ENCODE measurements at places on chromosomes 13 and 19.

DNA sequence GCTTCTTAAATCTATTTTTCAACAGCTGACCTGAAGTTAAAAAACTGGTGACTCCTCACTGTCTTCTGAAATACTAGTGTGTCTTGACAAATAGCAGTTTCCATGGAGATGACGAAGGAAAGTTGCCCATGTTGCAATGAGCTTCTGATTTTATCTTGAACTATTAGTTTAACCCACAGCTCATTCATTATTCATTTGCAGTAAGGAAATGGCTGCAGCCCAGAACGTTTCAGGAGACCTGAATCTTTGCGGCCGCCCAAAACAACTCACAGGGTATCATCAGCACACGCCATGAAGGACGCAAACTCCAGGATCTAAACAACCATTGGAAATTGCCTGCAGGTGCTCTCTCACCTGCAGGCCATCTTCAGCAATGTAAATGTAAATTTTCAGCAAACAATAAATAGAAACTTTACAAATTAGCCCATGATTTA, 142.5 kb downstream of the DCLK1 start:
- no peak for DNase-seq

- DNase-seq, result no peak
These were observed 94.3 kb downstream of the MBNL2 start for GRCh38 chr13:97316390-97316789.

- no peak for DNase-seq
These were observed 276.4 kb downstream of the LHFPL6 start for GRCh38 chr13:39326469-39327171.

- no peak for DNase-seq
These were observed 50.4 kb downstream of the C13orf46 start for GRCh38 chr13:113923376-113924063.

- peak; percentile 72 for DNase-seq
These were observed 15.2 kb downstream of the UPF1 start for GRCh38 chr19:18846862-18847548.
